T1000 (cell line): ENCODE measurements at places on chromosomes 16 and 17.

DNA sequence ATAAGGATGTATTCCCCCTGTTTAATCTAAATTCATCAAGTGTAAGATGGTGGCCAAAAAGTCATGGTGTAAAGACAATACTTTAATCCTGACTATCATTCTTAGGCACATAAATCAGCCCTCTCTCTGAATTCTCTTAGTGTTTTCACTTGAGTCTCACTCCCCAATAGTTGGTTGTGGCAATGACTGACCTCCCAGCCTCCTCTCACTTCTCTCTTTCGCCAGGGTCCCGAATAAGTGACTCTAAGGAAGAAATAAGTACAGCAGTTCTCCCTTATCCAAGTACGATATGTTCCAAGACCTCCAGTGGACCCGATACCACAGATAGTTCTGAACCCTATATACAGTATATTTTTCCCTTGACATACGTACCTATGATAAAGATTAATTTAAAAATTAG is 335.3 kb downstream of the MAF start:
- DNase-seq = no peak

DNA sequence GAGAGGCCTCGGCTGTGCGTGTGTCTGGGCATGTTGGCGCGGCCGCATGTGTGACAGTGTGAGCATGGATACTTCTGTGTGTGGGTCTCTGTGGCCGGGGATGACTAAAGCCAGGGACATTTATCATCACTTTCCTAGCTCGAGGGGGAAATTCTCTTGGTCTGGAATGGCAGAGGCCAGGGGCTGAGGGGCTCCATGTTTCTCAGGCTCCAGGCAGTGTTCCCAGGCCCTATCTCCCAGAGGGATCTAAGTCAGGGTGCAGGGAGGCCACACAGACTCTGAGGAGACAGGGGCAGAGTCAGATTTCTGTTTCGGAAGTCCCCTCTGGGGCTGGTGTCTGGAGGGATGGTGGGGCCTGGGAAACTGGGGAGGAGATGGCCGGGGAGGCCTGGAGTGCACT is 23.7 kb upstream of the SPNS2 start:
- DNase-seq = no peak

- DNase-seq = no peak
These were observed 13.7 kb upstream of the CD300E start for GRCh38 chr17:74637265-74637664.

DNA sequence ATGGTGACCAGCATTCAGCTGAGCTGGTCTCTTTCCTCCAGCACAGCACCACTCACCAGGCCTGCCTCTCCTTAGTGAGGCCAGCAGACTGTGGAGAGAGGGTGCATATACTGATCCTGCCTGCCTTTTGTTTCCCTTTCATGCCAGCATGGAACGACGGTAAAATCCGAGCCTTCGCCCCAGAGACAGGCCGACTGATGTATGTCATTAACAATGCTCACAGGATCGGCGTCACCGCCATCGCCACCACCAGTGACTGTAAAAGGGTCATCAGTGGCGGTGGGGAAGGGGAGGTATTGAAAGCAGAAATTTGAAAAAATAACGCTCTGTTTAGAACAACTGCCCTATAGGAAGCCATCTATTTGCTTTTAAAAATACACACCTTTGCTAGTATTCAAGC is 12.6 kb upstream of the USP43 start:
- no peak for DNase-seq

- DNase-seq = no peak
These were observed 27.1 kb upstream of the SCNN1B start for GRCh38 chr16:23274968-23275367.

GRCh38 chr16:25060920-25061319 is 45.8 kb upstream of the ARHGAP17 start:
- DNase-seq = no peak
